ENCODE measurements at places on chromosomes 1 and 21.

- DNase-seq, result no peak
Measured at GRCh38 chr1:155124503-155125463, 2.9 kb upstream of the EFNA1 start.

GRCh38 chr1:64240206-64240605 lies 36.8 kb downstream of the UBE2U start:
- no peak for DNase-seq

DNA sequence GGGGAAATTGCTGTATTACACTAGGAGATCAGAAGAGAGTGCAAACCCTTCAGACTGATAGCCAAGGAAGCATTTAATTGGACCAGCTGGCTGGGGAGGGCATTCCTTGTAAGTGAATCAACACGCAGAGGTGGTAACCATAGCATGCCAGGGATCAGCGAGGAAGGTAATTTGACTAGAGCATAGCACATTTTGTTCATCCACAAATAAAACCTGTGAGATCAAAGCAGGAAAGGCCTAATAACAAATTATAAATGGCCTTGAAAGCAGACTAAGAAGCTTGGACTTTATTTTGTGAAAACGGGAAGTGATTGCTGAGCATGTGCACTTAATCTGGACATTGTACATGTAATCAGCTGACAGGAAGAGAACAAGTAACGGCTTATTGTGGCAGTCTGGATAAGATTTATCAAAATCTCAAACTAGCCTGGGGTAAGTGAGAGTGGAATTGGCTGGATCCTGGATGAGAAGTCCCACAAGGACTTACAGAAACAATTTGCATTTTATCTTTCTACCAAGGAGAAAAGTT lies 11.7 kb upstream of the CD55 start:
- no peak for DNase-seq

DNA sequence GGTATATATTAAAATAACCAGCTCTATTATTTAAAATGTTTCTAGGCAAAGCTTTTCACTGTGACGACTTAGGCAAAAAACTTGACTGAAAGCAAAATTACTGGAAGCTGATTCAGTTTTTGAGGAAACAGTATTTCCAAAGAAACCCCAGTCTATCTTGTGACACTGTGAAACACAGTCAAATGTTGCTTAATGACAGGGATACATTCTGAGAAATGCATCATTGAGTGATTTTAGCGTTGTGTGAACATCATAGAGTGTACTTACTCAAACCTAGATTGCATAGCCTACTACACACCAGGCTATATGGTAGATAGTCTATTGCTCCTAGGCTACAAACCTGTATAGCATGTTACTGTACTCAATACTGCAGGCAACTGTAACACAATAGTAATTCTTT lies 116.9 kb upstream of the KCNK1 start:
- no peak for DNase-seq

DNA sequence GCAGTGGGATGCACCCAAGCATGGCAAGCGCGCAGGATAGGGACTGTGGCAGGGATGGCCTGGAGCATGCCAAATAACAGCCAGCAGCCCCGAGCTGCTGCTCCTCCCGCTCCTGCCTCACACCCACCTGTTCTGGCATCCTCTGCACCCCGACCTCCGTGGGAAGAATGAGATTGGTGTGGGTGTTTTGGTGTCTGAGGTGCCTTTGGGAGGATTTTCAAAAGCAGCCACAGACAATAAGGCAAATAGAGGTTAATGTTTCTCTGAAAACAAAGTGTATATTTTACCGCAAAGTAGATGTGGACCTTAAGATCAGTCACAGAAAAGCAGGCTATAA lies 35.5 kb downstream of the IGFN1 start:
- peak; percentile 5 for DNase-seq

DNA sequence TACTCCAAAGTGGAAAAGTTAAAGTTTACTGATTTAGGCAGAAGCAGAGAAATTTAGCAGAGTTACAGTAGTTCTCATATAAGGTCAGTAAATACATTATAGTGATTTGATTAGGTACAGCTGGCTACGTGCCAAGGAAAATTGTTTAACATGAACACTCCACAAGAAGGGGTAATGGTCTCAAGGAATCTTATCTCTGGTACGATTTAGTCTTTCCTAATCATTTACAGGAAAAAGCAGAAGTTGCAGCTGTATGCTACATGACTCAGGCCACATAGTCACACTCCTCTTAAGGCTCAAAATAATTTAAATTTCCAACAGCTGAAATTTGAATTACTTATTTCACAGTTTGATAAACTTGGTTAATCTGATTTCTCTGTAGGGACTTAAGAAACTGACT lies 36.9 kb upstream of the OR2B11 start:
- no peak for DNase-seq
